ENCODE measurements at places on chromosomes 11 and 22.

- DNase-seq = no peak
Observed at GRCh38 chr11:30143098-30143705, 87.6 kb upstream of the FSHB start.

DNA sequence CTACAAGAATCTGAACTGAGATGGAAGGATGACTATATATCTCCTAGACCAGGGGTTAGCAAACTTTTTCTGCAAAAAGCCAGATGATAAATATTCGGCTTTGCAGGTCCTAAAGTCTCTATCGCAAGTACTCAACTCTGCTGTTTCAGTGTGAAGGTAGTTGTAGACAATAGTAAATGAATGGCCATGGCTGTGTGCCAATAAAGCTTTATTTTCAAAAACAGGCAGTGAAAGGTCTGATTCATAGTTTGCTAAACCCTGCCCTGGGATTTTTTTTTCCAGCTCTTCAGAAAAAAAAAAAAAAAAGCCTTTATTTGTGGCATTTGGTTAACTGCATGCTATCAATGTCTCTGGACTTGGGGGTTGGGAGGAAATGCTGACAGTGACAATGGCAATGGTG lies 37.5 kb downstream of the FAM227A start:
- no peak for DNase-seq

- DNase-seq = no peak
Observed at GRCh38 chr11:3136546-3137455, 28.3 kb downstream of the OSBPL5 start.

- DNase-seq = no peak
Observed at GRCh38 chr11:71999798-72000197, 1.1 kb downstream of the IL18BP start.

DNA sequence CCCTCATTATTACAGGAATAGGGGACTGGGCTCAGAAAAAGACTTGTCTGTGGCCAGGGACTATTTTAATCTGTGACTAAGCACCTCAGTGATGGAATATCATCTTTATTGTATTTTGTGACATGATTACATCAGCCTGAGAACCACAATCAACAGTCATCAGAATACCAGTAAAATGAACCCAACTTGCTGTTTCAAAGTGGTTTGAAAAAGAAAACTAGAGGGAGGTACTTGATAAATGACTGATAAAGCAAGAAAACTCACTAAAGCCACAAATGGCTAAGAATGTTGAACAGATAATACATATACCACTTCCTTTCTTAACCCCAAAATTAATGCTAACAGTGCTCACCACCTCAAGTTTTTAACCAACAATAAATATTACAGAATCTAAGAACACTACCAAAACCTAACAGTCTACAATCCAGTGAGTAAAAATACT lies 155.7 kb downstream of the ATG16L2 start:
- no peak for DNase-seq

DNA sequence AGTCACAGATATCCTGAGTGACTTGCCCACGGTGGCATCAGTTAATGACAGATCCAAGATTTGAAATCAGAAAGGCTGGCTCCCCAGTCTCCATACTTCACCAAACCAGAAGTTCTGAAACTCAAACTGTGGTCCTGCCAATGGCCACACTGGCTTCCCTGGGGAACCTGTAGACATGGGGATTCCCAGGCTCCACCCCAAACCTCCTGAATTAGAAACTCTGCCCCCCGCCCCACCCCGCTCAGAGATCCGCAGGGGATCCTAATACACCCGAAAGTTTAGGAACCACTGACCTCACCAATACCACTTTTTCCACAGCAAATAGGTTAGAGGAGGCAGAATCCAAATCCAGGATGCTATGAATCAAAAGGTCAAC lies 15.3 kb downstream of the RTN4RL2 start:
- DNase-seq = no peak
